ENCODE measurements at places on chromosomes 7 and 10.

DNA sequence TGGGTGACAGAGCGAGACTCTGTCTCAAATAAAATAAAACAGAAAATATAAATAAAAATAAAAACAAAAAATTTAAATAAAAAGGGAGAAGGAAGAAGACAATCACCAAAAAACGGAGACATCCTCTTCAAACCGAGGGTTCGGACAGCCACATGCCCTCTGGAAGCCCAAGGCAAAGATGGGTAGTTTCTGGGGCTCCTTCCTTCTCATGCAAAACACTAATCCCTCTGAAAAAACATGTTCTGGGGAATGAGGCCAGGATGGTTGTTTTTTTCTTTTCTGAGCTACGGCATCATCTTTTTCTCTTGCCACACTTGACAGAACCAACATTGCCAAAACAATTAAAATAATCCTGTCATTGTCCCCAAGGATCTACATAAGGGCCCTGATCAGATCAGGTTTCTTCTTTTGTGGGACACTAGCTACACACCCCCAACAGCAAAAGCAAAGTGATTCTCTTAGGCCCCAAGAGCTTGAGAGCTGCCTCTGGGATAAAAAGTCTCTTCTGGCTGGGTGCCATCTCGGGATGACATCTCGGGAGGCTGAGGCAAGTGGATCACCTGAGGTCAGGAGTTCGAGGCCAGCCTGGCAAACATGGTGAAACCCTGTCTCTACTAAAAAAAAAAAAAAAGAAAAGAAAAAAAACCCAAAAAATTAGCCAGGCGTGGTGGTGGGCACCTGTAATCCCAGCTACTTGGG, 14.2 kb upstream of the POR start:
- ATAC-seq = no peak

DNA sequence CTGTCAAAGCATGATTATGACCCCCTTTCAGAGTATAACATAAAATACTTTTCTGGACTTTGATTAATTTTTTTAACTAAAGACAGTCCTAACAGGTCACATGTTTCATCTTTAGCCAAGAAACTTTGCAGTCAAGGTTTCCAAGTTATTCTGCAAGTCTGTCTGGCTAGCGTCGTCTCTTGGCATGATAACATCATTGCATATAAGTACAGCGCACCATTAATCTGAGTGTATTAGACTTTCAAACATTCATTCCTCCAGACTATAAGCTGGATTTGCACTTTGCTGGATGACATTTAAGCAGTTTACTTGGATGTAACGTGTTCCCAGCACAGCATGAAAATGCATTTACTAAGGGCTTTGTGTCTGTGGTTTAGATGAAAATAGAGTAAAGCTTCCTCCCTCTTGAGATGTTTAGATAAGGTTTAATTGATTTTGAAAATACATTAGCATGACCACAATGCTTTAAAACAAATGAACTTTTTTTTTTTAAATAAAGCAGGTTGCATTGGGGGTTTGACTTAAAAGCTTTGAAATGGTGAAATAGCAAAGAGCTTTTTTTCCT, 349.0 kb upstream of the MTPN start:
- ATAC-seq = no peak

GRCh38 chr10:131259535-131259934, 52.0 kb downstream of the TCERG1L start:
- ATAC-seq = no peak

- no peak for ATAC-seq
These were observed 118.0 kb downstream of the ARL5B start for GRCh38 chr10:18777258-18777657.

DNA sequence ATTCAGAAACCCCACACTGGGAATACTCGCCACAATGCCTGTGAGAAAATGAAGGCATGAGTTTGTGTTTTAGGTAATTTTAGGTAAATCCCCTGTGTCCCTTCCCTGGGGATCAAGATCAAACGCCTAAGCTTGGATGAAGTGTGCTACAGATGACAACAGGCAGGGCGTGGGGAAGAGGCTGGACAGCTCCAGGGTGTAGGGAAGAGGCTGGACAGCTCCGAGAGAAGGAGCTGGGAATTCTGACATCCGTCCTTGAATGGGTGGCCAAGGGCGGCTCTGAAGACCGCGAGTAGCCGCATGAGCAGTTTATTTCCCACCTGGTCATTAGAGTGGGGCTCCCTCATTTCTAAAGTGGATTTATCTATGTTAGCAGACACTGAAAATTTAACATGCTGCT, 109.7 kb downstream of the RAMP3 start:
- ATAC-seq = no peak

GRCh38 chr10:1434912-1435692, 302.2 kb downstream of the ADARB2 start:
- no peak for ATAC-seq

- no peak for ATAC-seq
These were observed 184.6 kb downstream of the SEC23IP start for GRCh38 chr10:120076996-120077706.

DNA sequence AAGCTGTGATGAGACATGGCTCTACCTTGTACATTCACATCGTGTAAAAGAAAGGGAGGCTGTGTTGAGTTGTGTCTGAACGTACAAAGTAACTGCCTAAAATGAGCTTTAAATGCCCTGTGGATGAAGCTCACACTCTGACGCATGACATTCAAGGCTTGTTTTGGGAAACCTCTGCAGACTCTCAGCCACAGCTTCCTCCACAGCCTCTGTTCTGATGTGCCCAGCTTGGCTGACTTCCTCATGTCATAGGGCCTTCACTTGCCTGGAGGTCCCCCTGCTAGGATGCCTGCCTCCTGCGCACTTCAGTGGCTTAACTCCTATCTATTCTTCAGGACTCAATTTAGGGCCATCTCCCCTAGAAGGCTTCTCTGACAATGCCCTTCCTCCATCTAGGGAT, 230.0 kb upstream of the HABP2 start:
- ATAC-seq = no peak

DNA sequence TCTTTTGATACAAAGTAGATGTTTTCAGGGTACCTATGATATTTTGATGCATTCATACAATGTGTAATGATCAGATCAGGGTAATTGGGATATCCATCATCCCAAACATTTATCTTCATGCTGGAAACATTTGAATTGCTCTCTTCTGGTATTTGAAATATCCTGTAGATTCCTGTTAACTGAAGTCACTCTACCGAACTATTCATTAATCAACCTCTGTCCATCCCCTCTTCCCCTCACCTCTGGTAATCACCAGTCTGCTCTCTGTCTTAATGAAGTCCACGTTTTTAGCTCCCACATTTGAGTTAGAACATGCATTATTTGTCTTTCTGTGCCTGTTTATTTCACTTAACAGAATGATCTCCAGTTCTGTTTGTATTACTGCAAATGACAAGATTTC, 11.3 kb downstream of the MTG1 start:
- no peak for ATAC-seq

DNA sequence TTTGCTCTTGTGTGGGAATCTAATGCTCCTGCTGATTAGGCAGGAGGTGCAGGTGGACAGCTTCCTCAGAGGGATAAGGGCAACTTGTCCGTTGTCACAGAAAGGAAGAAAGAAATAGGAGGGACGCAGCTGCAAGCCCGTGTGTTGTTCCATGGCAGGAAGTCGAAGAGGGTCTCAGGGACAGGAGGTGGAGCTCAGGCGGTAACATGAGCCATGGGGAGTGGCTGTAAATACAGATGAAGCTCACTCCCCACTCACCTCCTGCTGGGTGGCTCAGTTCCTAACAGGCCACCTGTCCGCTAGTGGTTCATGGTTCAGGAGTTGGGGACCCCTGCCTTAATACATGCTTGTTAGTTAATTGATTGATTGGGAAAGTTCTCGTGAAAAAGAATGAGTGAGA, 101.7 kb upstream of the SFMBT2 start:
- ATAC-seq = no peak

GRCh38 chr10:30172091-30172490, 112.7 kb upstream of the JCAD start:
- ATAC-seq = no peak

DNA sequence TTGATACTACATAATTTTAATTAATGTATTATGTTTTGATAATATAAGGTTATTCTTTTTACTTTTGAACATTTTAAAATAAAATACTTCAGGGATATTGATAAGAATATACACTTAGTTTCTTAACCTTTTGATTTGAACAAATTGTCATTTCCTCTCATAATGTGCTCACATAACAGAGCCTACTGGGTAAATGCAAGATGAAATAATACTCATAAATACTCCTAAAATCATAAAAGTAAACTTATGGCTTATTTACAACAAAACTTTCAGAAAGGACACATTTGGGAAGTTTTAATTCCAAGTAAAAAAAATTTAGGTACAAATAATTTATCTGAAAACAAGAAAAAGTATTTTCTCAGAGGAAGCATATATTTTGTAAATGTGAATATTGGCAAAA, 101.6 kb upstream of the ABCB5 start:
- no peak for ATAC-seq

DNA sequence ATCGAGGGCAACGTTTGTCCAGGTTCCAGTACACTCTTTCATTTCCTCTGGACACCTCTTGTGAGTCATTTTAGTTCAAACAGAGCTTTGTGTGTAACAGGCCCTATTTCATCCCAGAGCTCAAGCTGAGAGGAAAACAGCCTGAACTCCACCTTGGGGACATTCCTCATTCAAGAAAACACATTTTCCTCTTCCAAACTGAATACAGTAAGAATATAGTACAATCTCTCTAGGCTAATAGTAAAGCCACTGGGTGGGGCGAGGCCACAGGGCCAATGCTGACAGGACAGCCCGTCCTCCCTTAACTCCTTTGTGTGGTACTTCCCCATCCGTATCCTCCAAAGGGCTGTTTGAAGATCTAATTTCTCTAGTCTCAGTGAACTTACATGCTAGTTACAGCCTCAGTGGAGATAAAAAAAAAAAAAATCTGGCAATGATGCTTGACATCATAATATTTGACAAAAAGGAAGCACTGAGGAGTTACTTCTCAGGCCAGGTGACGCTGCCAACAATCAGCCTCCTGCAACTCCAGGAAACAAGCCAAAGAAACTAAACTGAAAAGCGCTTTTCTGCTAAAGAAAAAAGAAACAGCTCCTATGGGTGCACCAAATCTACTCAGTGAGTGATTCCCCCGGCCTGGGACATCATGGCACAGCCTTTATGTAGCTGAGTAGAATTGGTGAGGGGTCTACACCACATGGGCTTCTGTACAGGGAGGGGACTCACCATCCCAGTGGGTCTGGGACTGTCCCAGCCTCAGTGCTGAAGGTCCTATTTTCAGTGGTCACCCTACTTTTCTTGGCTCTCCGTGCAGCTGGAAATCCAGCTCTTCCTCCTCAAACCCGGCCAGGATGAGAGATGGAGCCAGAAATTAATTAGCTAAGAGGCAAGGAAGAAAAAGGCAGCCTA, 238.2 kb upstream of the NEBL start:
- ATAC-seq = no peak

- ATAC-seq = no peak
These were observed 324.8 kb upstream of the PHYHIPL start for GRCh38 chr10:58851606-58852005.

DNA sequence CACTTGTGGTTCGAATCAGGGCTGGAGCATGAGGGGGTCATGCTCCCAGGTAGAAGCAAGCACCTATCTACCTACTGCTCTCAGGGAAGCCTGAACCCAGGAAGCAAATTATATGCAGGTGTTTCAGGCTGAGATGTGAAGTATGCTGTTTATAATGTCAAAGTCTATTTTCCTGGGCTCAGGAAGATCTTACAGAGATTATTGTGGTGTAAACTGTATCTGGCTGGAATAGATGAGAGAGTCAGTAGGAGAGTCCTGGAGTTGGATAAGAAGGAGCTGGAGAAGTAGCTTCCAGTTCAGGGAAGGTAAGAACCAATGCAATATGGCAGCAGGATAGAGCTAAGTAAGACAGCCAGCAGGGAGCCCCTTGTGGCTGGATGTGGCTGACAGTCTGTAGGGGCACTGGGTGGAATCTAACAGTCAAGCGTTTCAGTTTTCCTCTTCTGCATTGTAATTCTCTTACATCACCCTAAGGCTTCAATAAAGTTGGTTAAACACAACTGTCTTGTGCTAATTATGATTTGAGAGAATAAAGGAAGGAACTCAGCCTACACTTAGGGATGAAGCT, 105.9 kb upstream of the EEPD1 start:
- no peak for ATAC-seq

DNA sequence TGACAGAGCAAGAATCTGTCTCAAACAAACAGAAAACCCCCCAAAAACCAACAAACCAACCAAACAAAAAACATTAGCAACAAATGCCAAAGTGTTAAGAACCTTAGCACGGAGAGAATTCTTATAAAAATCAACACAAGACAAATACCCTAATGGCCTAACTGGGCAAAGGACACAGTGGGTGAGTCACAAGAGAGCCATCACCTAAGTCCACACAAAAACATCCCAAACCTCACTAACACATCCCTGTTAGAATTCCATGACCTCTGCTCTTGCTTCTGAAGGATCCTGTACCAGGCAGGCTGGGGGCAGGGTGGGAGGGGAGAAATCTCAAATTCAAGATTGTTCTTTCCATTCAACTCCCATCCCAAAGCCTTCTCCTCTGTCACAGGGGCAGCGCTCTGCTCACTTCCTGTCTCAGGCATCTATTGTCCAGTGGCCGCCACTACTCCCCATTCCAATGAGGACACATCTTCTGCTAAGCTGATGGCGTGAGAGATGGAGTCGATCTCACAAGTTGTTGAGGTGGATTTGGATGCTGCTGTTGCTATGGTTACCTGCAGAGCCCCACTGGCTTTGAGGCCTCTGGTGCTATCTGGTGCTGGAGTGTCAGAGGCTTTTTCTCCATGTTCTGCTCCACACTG, 9.2 kb downstream of the IL15RA start:
- ATAC-seq = no peak

- no peak for ATAC-seq
These were observed 102.7 kb downstream of the ZWINT start for GRCh38 chr10:56258378-56258777.

- no peak for ATAC-seq
These were observed 4.5 kb downstream of the PTER start for GRCh38 chr10:16441173-16441840.

GRCh38 chr10:35336084-35336831, at the start of gene CCNY:
CCNY (plus strand) TSS chr10:35336509; CDS start chr10:35337054, 545 bp downstream.
- peak; percentile 70 for ATAC-seq

- ATAC-seq = no peak
These were observed 181.7 kb downstream of the MYOF start for GRCh38 chr10:93300288-93300917.

- ATAC-seq = no peak
These were observed 231.1 kb downstream of the SLC25A13 start for GRCh38 chr7:96090756-96091155.

GRCh38 chr7:71216211-71216610, 84.3 kb downstream of the GALNT17 start:
- no peak for ATAC-seq

- ATAC-seq = no peak
These were observed 4.1 kb downstream of the CPA1 start for GRCh38 chr7:130384371-130384801.

- ATAC-seq = no peak
These were observed 89.2 kb upstream of the TOMM7 start for GRCh38 chr7:22911889-22912288.

DNA sequence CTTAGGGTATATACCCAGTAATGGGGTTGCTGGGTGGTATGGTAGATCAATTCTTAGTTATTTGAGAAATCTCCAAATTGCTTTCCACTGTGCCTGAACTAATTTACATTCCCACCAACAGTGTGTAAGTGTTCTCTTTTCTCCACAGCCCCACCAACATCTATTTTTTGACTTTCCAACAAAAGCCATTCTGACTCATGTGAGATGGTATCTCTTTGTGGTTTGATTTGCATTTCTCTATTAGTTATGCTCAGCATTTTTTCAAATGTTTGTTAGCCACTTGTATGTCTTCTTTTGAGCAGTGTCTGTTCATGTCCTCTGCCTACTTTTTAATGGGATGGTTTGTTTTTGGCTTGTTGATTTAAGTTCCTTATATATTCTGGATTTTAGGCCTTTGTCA, 66.4 kb downstream of the MGAM2 start:
- no peak for ATAC-seq
